ENCODE measurements at places on chromosomes 7 and 10.

GRCh38 chr10:8248868-8249267, 194.4 kb downstream of the GATA3 start:
- no peak for DNase-seq

DNA sequence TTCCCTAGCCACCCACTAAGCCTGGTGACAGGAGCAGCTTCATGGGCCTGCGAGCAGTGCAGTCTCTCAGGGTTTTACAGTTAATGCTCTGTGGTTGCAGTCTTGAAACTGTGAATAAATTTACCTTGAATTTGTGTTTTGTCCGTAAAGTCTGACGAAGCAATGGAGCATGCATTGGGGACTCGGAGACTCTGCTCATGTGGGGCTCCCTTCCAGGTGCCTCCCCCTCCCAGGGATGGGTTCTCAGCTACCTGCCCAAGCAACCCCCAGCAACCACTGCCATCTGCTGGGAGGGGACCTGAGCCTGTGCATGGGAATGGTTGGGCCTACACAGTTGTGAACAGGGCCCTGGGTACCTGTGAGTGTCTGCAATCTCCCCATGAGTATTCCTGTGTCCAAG, 36.3 kb upstream of the IKZF1 start:
- DNase-seq: no peak

- DNase-seq: no peak
These were observed 74.8 kb downstream of the LCOR start for GRCh38 chr10:96906864-96907263.

GRCh38 chr10:121409466-121410104, 188.7 kb downstream of the FGFR2 start:
- no peak for DNase-seq

GRCh38 chr10:15370212-15370855, 755 bp downstream of the FAM171A1 start:
- DNase-seq: no peak

DNA sequence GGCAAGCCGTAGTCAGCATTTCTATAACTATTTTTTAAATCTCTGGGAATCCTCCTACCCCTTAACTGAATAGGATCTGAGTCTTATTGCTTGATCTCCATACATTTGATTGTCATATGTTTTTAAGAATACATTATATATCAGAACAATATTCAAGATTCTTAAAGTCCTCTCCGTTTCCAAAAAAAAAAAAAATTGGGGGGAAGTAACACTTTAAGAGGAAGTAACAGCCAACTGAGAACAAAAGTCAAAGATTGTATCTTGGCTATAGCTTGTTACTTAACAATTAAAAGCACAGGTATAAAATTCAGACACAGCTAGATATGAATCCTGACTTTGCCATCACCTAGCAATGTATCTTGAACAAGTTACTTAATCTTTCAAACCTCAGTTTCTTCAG, 169.9 kb upstream of the ADO start:
- DNase-seq: no peak

- DNase-seq: no peak
These were observed 10.1 kb downstream of the TBC1D12 start for GRCh38 chr10:94412449-94412848.

GRCh38 chr10:23656735-23657134, 217.9 kb downstream of the OTUD1 start:
- no peak for DNase-seq

GRCh38 chr7:77958436-77958835, 159.9 kb downstream of the PHTF2 start:
- no peak for DNase-seq

GRCh38 chr10:116270126-116270770, 2.8 kb downstream of the GFRA1 start:
- DNase-seq: no peak

GRCh38 chr10:127402596-127403409, 146.3 kb upstream of the NPS start:
- DNase-seq: no peak

GRCh38 chr7:121081327-121081936, 92.9 kb downstream of the CPED1 start:
- no peak for DNase-seq

GRCh38 chr7:22193450-22193983, 163.4 kb downstream of the RAPGEF5 start:
- no peak for DNase-seq

DNA sequence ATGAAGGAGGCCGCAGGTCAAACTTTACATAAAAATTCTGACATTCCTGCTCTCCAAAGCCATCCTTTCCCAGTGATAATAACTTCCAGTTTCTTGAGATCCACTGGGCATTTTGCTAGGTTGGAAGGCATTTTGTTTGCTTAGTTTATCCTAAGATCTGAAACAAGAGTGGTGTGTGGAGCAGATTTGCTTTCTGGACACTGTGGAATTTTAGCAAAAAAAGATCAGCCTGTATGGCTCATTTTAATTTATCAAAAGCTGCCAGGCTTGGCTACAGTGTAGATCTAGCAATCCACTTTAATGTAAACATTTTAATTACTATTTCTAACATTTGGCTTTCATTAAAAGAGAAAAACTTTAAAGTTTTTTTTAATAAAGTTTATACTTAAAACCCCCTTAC, 124.8 kb downstream of the SAMD9 start:
- no peak for DNase-seq

DNA sequence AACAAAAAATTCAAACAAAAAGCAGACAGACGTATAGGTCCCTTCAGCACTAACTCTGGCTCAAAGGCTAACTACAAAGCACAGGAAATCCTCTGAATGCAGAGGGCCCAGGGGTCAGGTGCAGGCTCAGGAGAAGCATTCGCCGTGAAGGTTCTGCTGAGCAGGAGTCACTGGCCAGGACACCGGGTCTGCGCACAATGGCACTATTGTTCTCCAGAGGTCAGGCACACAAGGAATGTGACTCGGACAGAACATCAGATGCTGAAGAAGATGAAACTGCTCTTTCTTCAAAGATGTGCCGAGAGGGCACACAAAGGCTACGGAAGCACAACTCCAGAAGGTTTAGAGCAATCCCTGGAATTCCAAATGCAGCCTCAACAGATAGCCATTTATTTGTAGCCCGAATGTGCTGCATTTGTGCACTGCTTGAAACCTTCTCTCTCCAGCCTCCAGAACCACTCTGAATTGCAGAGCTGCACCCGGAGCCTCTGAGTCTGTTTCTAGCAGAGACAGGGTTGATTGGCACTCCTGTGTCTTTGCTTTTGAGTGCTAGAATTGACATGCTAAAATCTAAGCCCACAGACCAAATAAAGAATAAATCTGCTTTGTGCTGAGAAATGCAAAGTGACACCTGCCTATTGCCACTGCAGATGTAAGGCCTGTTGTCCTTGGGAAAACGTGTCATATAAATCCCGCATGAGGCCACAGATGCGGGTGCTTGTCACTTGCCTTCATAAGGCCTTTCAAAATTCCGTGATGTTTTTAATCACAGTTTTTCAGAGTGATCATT, 85.4 kb upstream of the AFAP1L2 start:
- DNase-seq: no peak

- DNase-seq: no peak
These were observed 58.0 kb downstream of the LSMEM1 start for GRCh38 chr7:112538726-112539255.

GRCh38 chr10:113033991-113034390, 83.9 kb downstream of the TCF7L2 start:
- no peak for DNase-seq

- no peak for DNase-seq
These were observed 40.9 kb downstream of the RHOBTB1 start for GRCh38 chr10:60903096-60903495.

- DNase-seq: no peak
These were observed 109.9 kb upstream of the JAZF1 start for GRCh38 chr7:28290496-28290895.

DNA sequence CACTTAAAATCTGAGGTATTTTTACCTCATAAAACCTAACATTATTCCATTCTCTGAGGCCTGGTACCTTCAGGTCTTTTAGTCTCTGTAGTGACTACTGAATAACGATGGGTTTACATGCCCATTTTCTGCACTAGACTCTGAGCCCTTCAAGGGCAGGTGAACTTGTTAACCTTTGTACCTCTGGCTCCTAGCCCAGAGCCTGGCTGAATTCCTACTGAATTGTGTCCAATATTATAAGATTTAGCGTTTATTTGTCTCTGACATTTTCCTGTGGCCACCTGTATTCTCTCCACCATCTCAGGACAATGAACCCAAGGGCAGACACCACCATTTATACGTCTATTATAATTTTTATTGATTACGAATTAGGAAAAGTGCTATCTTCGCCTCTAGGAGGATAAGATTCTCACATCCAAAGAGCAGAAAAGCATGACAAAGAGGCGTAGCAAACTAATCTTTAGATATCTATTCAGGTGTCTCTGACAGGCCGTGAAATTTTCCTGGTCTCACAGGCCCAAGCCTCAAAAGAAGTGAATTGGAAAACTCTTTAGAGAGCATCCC, 27.9 kb upstream of the HNRNPH3 start:
- DNase-seq: no peak

- no peak for DNase-seq
These were observed 136.4 kb downstream of the CD36 start for GRCh38 chr7:80774843-80775242.

DNA sequence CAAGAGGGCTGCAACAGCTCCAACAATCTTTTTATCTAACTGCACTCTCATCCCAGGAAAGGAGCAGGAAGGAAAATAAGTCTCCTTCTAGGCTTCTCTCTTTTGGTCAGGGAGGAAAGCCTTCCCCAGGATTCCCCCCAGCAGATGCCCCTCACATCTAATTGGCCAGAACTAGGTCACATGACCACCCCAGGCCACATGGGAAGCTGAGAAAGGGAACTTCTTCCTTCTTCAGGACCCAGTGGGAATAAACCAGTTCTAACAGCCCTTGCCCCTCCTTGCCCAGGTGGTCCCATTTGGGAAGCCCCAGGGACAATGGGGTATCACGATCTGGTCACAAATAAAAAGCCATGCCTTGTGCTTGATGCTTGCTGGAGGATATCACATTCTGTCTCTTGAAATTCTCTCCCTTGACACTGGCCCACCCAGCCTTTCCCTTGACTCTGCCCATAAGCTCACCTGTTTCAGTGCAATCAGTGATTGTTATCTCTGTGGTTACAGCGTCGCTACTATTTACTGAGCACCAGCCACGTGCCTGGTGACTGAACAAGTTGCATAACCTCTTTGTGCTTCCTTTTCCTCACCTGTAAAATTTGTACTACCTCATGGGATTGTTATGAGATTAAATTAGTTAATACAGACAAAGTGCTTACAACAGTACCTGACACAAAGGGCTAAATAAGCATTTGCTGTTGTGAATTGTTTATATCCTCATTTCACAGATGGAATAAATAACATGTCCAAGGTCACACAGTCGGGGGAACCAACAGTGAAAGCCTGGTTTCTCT, 9.0 kb upstream of the TACR2 start:
- DNase-seq: peak; percentile 62

GRCh38 chr7:135758531-135758932, 9.9 kb upstream of the FAM180A start:
- DNase-seq: no peak

GRCh38 chr10:89992575-89992974, 291.2 kb downstream of the KIF20B start:
- no peak for DNase-seq

GRCh38 chr10:49594594-49594993, 15.5 kb upstream of the SLC18A3 start:
- DNase-seq: no peak

DNA sequence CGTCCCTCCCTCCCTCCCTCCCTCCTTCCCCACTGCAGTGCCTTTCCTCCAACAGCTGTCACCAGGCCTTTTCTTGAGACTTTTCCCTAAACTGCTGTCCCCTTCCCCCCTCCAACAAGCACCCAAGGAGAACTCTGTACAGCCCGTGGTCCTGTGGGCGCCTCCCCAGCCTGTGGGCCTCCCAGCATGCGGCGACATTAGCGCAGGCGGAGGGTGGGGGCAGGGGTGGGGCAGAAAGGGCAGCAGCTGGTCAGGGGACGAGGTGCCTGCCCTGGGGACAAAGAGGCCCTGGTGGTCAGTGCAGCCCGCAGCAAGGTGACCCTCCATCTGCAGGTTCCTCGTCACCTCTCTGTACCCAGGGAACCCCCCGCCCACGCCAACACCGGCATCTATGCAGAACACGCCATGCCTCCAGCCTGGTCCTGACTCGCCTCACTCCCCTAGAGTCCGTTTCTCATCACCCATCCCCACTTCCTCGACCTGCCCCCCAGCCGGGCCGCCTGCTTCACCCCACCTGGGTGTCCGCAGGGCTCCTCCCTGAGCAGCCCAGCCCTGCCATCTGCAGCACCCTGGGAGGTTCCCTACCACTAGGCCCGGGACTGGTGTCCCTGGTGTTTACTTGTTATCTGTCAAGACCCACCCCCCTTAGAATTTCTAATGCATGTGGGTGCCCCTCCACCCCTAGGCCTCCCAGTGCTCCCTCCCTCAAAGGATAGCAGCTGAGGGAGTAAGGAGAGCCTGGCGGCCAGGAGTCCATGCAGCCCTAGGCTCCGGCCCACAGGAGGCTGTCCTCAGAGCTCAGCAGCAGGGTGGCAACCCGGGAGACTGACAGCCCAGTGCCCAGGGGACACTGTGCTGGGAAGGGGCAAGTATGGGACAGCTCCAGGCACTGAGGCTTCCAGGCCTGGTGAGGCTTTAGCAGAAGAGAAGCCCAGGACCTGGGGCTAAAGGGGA, 147.8 kb downstream of the ARHGAP22 start:
- no peak for DNase-seq

DNA sequence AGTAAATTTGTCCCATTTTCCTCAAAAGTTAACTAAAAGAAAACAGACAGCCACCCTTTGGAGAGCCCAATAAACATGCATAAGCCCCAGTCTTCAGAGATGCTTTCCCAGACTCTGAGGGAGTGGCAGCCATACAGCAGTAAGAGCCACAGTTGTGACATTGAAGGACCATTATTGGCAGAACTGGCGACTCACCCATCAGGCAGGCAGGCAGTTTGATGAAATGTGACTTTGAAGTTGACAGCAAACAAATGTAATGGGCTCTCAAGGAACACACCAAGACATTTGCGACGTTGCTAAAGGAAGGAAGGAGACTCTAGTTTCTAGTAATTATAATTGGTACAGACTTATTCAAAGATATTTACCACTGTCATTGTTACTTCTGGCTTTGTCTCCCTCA, 287.5 kb upstream of the PHYHIPL start:
- DNase-seq: no peak

DNA sequence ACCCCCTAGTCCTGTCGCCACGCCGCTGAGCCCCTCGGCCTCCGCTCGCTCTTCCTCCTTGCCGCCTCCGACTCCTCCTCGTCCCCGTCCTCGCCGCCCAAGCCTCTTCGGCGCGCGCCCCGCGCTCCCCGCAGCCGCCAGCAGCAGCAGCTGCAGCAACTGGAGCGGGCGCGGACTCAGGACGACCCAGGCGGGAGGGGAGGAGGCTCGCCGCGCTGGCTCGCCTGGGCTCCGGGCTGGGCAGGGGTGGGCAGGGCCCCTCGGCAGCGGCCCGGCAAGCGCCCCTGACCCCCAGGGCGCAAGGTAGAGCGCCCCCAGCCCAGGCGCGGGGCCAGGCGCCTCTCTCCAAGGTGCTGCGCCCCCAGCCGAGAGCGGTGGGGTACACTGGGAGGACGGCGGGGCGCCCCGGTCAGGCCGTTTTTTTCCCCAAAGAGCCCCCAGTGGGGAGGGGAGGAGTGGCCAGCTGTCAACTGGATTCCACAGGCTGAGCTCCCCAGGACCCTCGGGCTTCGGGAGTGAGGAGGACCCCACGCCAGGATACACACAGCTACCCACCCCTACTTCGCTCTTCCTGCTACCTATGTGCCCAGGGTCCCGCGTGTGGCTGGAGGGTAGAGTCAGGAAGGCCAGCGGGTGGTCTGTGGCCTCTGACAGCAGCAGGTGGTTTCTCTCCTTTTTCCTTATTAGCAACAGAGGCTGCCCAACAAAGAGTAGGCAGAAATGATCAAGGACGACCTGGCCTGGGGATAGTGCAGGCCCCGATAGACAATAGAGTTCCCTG, 903 bp upstream of the KCNMA1 start:
- DNase-seq: no peak

GRCh38 chr10:15068802-15069201, 19.8 kb downstream of the ACBD7 start:
- DNase-seq: no peak

Measured in T-cell (primary cell).